ENCODE measurements at places on chromosomes 13 and 19. TPM values are rescaled to one million over a fixed set of nuclear protein-coding genes. Genes with fewer than 3 reads are reported as not detected.
A peak's percentile ranks its signal among the peaks of the same experiment; 100 is the strongest.

- H3K27me3 ChIP-seq: peaks cover 11% of the 10 kb centered on the region
- H3K4me3 ChIP-seq: no peak overlapping the region
- H3K4me1 ChIP-seq: no peaks in the 10 kb centered on the region
Measured at GRCh38 chr19:41691268-41691970, 3.3 kb upstream of the CEACAM7 start.

DNA sequence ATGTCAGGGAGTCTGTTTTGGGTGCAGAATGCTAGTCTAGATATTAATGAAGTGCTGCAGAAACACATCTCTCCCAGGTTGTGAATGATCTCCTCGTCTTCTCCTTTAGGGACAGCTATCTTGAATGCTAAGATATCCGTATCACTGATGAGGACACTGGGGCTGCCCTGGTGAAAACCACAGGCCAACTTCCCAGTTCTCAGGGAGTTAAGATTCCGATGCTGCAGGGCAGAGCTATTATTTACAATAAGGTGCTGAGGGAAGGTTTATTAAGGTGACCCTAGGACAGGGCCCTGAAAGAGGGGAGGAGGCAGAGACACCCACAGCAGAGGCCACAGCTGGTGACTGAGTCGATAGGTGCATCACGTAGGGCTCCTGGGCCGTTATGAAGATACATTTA, 66.1 kb downstream of the TNFRSF19 start:
- no peak for DNase-seq
- H3K36me3 ChIP-seq: no peaks in the 10 kb centered on the region
- H3K4me1 ChIP-seq: no peaks in the 10 kb centered on the region

GRCh38 chr13:32663660-32664059, 77.4 kb downstream of the PDS5B start:
- no peaks in the 10 kb centered on the region for H3K4me1 ChIP-seq
- DNase-seq: no peak
- H3K4me3 ChIP-seq: no peak overlapping the region
- H3K27ac ChIP-seq: no peak overlapping the region
- no peaks in the 10 kb centered on the region for H3K36me3 ChIP-seq

DNA sequence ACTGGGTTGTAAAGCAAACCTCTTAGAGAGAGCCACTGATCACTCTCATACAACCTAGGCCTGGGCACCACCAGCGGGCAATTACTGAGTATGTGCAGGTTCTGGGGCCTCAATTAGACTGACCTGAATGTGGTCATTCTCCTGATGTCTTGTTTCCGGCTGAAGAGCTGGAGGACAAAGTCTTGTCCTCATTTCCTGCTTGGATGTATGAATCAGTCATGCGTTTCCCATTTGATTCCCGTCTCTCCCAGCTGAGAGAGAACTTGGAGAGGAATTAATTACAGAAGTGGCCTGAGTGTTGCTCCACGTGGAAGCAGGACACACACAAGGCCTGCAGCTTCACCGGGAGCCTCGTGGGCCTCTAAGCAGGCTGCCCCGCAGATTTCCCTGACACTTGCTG, 799.3 kb upstream of the ARGLU1 start:
- DNase-seq: no peak
- no peaks in the 10 kb centered on the region for H3K36me3 ChIP-seq
- no peak overlapping the region for H3K27ac ChIP-seq
- no peaks in the 10 kb centered on the region for H3K27me3 ChIP-seq
- H3K4me3 ChIP-seq: no peak overlapping the region
- H3K4me1 ChIP-seq: no peaks in the 10 kb centered on the region

- H3K27ac ChIP-seq: no peak overlapping the region
- no peaks in the 10 kb centered on the region for H3K36me3 ChIP-seq
- H3K4me3 ChIP-seq: no peak overlapping the region
- peaks cover 12% of the 10 kb centered on the region for H3K27me3 ChIP-seq
Measured at GRCh38 chr19:50890422-50891252, 17.4 kb downstream of the KLK2 start.

GRCh38 chr13:112693831-112694497, 4.1 kb downstream of the ATP11A start:
- H3K4me3 ChIP-seq: no peak overlapping the region
- H3K36me3 ChIP-seq: no peaks in the 10 kb centered on the region
- no peak overlapping the region for H3K27ac ChIP-seq
- DNase-seq: peak; percentile 56

DNA sequence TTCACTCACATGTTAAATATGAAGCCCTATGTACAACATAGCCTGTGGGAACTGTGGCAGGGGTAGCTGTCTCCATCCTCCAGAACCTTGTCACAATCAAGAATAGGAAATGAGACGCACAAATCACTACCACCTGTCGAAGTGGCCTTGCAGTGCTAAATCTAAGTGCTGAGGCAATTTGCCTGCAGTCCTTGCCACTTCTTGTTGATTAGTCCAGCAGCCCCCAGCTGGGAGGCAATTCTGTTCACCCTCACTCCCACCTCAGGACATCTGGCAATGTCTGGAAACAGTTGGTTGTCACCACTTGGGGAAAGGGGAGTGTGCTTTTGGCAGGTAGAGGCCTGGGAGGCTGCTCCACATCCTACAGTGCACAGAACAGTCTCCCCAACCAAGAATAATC, 10.7 kb downstream of the RFX2 start:
- no peak for DNase-seq
- peaks cover 68% of the 10 kb centered on the region for H3K4me1 ChIP-seq
- H3K27me3 ChIP-seq: no peaks in the 10 kb centered on the region
- peak overlapping the region; percentile 89 for H3K27ac ChIP-seq
- H3K4me3 ChIP-seq: no peak overlapping the region

CCL25 gene
- total RNA-seq: not detected

NCAN gene
- not detected for total RNA-seq

CGB1 gene
- total RNA-seq: not detected
